ENCODE measurements at places on chromosomes 1 and 21.

DNA sequence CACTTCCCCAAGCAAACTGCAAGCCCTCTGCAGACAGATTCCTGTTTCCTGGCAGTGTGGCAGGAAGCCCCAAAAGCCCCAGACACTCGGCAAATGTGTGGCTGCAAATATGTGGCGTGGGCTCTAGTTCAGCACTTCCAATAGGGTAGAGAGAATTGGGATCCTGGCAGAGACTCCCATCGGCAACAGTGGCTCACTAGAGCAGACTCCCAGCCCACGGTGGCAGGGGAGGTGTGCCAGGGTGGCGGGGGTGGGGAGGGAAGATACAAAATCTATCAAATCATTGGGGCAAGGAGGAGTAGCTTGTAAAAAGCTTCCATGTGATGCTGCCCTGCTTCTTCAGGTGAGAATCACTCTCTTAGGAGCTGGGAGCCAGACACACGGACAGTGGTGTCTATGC is 25.9 kb downstream of the COL16A1 start:
- no peak for DNase-seq

DNA sequence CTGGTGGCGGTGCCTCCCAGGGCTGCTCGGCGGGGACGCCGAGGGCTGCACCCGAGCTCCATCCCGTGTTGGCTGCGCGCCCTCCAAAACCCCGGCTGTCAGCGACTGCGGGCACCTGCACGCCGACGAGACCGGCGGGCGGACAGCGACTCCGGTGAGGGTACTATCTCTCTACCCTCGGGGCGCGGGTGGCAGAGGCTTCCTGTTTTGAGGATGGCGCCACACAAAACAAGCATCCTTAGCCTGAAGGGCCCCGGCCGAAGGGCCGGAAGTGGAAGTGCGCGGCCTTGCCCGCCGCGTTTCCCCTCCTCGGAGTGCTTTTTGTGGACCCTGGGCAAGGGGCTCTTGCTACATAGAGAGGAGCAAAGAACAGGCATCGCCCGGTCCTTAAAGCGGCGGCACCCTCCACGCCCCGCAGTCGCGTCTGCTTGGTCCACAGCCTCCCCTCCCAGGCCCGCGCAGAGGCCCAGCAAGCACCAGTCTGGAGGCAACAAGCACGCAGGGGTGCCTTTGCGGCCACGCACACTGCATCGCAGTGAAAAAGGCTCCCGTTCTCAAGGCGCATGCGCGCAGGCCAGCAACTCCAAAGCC is 561 bp upstream of the COQ8A start:
- peak; percentile 24 for DNase-seq

GRCh38 chr1:27979151-27979858 is 19.5 kb downstream of the XKR8 start:
- DNase-seq = no peak

DNA sequence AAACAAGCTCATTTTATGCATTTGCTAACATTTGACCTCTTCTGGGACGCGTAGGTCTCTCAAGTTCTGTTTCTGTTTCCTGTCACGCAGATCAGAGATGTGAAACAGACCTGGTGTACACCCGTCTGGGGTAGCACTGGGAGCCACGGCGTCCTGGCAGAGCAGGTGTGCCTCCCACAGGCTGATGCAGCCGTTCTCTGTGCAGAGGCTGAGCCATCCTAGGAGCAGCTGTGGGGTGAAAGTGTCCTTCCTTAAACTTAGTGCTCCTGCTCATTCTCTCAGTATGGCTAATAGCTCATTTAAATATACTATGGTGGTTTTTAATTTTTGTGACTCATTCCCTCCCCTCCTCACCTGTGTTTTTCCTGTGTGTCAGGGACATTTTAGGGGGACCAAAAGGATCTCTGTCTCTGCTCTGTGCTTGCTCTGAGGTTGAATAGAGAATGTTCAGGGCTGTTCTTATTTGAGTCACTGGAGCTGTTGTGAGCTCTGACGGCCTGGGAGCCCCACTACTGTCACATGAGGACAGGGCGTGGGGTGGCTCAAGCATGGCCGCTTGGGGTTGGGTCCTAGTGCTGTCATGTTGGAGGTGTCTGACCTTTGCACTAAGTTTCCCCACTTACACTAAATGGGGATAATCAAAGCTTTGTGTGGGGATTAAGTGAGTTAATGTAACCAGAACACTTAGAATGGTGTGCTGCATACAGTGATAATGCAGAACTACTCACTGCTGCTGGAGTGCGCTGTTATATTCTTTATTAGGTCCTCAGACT is 43.0 kb downstream of the GALNT2 start:
- peak; percentile 6 for DNase-seq

DNA sequence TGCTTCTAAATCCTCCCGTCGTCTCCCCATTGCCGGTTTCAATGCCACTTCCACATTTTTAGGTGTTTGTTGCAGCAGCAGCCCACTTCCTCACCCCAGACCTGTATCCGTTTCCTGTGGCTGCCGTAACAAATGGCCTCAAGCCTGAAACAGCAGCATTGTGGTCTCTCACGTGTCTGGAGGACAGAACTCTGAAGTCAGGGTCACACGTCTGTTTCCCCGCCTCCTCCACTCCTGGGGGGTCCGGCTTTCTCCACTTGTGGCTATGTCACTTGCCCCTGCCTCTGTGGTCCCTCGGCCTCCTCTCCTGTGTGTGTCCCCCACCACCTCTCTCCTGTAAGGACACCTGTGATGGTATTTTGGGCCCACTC is 21.8 kb downstream of the TRPM2 start:
- DNase-seq = no peak

DNA sequence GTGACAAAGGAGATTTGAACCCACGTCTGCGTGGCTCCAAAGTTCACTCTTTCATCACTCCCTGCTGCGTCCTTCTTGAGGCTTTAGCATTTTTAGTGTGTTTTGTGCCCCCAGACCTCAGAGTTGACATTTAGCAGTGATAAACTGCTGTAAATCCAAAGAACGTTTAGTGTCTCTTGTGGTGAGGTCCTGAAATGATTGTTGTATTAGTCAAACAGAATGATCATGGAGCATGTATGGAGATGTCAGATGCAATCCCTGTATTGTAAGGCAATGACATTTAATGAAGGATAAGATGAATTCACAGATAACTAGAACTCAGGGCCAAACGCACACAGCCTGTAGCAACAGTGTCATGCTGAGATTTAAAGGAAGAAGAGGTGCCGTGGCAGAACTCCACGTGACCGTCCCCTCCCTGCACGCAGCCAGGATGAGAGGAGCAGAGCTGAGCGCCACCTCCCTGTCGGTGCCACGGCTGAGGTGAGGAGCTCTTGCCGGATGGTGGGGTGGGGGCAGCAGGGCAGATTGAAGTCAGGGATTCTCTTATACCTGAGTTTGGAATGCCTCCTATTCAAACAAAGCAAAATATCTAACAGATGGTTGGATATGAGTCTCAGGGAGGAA is 30.1 kb downstream of the NTPCR start:
- no peak for DNase-seq

DNA sequence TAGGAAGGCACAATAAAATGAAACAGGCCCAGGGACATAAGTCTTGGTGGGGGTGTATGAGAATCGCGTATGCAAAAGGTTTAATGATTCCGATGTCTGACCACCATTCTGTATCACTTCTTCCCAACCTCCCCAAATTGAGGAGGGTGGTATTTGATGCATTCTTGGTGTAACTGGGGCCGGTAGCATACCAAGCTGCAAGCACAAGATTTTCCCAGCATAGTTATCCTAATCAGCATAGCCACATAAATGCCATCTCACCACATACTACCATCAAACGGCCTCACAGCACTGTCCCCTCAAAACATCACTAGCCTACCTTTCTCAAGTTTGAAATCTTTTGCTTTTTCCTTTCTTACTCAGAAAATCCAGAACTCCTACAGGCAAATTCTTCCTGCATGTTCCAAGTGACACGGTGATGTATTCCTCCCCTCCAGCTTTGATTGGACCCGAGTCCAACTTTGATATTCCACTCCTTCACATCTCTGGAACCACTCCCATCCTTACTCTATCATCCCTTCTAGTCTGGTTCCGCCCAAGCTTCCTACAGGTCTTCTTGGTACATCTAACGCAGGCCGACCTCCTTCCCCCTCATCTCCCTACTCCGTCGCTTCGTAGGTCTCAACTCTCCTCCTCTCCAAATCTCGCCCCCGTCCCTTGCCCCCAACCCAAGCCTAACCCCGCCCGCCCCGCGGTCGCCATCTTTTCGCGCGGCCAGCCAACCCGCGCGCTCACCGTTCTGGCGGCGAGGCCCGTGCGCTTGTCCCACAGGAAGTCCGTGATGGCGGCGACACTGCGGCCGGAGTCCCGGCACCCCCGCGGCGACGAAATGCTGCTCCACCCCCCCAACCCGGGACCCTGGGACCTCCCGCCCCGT is 600 bp downstream of the CLK2 start:
- DNase-seq = no peak

DNA sequence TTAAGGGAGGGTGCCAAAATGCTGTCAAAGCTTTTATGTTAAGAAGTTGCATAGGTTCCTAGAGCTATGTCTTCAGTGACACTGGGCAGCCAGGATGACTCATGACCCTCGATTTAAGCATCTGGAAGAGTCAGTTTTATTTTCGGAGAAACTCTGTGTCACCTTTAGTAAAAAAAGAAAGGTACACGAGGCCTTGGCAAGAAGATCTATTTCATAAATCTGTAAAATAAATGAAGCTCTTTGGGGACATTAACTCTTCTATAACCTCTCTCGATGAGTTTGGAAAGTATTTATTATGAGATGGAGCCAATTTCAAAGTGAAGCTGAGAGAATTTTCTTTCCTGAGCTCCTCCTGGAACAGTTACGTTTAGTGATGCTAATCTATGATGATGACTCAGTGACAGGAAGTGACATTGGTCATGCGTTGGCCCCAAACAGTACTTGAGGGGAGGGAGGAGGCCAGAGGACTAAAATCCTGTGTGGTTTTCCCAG is 156.5 kb downstream of the HLX start:
- no peak for DNase-seq

- no peak for DNase-seq
Observed at GRCh38 chr1:247077213-247077612, 1.4 kb downstream of the ZNF670 start.

- no peak for DNase-seq
Observed at GRCh38 chr1:31435471-31436409, 22.7 kb downstream of the SERINC2 start.

GRCh38 chr21:39265603-39266002 is 47.8 kb downstream of the BRWD1 start:
- no peak for DNase-seq

- DNase-seq = no peak
Observed at GRCh38 chr1:204257446-204257845, 43.7 kb upstream of the GOLT1A start.

GRCh38 chr1:47491341-47491753 is 53.5 kb downstream of the FOXD2 start:
- no peak for DNase-seq

- no peak for DNase-seq
Observed at GRCh38 chr1:10899490-10900250, 103.2 kb upstream of the CASZ1 start.

- no peak for DNase-seq
Observed at GRCh38 chr1:190429932-190430331, 47.7 kb downstream of the BRINP3 start.

- no peak for DNase-seq
Observed at GRCh38 chr1:2962541-2962940, 58.7 kb upstream of the ACTRT2 start.

GRCh38 chr1:82517586-82517985 is 716.9 kb downstream of the ADGRL2 start:
- DNase-seq = no peak

GRCh38 chr21:46229133-46229922 is 754 bp upstream of the LSS start:
- no peak for DNase-seq

- DNase-seq = no peak
Observed at GRCh38 chr1:97581614-97582051, 339.2 kb downstream of the DPYD start.

GRCh38 chr1:160540859-160541233 is 17.8 kb upstream of the SLAMF6 start:
- DNase-seq = no peak

GRCh38 chr1:43354936-43355335 is 3.8 kb upstream of the CDC20 start:
- no peak for DNase-seq

- no peak for DNase-seq
Observed at GRCh38 chr1:36802018-36802417, 232.3 kb downstream of the GRIK3 start.

- DNase-seq = no peak
Observed at GRCh38 chr1:235156265-235156664, 4.8 kb downstream of the RBM34 start.

GRCh38 chr1:232385221-232385620 is 244.7 kb downstream of the SIPA1L2 start:
- DNase-seq = no peak

DNA sequence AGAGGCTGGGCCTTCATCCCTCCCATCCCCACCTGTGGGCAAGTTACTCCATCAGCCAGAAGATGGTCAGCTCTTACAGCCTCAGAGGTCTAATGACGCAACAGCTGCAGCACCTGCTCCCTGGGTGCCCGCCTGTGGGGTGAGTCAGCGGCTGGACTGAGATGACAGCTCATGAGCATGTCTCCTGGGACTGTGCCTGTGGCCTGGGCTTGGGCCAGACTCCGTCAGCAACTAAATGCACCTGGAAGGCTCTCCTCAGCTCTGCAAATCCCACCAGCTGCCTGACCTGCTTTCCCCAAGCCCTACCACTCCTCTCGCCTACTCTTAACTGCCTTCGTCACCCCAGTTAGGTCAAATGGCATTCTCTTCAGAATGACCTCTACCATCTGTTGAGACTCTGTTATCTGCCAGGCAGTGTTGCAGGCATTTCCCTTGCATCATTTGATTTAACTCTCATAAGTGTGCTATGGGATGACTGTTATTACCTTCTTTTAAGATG is 47.7 kb downstream of the ETS2 start:
- no peak for DNase-seq

GRCh38 chr1:204927673-204928641 is 57.3 kb downstream of the NFASC start:
- no peak for DNase-seq

- no peak for DNase-seq
Observed at GRCh38 chr1:53552146-53552861, 93.1 kb downstream of the DMRTB1 start.

DNA sequence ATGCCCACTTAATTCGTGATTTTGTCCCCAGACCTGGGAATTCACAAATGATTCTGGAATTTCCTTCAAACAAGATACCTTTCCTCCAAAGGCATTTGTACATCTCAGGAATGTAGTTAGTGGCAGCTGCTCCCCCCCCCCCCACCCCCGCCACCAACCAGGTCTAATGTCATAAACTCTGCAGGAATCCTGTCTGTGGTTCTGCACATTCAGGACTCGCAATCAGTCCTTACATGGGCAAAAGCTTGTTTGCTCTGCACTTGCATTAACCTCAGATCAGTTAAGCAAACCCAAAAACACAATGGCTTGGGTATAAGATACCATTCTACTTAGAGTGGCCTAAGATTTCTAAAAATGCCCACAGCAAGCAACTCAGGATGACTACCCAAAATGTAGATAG is 143.8 kb downstream of the TGFB2 start:
- DNase-seq = no peak

GRCh38 chr1:65832296-65832695 is 39.6 kb downstream of the PDE4B start:
- no peak for DNase-seq

DNA sequence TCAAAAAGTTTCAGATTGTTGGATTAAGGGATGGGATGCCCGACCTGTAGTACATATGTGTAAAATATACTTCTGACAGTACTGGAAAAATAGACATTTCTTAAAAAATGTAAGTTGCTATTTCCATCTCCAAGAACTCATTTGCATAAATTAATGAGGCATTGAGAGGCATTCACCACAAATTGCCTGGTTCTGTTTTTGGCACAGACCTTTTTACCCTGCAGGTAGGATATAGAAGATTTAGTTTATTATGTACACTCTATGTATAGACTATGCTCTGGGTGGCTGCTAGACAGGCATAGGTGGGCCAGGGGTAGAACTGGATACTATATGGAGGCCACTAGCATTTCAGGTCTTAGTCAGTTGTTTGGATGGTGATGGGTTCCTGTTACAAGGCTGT is 8.0 kb downstream of the CCDC17 start:
- no peak for DNase-seq

All from stimulated activated CD4-positive, alpha-beta T cell treated with anti-CD3 and anti-CD28 coated beads, Interleukin-1b, Interleukin-23, amount 100 ng/mL, for 1 hour (primary cell).